PC-3 (cell line): ENCODE measurements at places on chromosomes 13 and 19.

DNA sequence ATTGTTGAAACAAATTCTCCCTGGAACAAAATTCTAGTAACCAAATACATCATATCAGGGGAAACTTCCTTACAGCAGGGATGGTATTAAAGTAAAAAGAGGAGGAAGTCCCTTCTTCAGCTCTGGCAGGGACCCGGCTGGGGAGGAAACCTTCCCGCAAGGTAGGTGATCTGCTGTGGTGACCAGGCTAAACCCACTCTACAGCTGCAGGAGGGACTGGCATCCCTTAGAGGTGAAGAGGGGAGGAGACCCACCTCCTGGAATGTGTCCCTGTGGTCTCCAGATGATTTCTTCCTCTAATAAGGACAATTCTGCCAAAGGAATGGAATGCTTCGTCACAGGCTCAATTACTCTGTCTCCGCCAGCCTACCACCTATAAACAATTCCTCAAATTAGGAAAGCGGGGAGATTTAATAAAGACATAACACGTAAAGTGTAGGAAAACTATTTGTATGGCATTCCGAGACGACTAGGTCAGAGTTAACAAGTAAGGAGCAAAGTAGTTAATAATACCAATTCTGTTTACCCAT, 637 bp upstream of the PDS5B start:
- no peaks in the 10 kb centered on the region for H3K27me3 ChIP-seq
- no peak overlapping the region for H3K27ac ChIP-seq
- peak; percentile 3 for DNase-seq
- H3K36me3 ChIP-seq = no peaks in the 10 kb centered on the region
- peaks cover 23% of the 10 kb centered on the region for H3K4me1 ChIP-seq

DNA sequence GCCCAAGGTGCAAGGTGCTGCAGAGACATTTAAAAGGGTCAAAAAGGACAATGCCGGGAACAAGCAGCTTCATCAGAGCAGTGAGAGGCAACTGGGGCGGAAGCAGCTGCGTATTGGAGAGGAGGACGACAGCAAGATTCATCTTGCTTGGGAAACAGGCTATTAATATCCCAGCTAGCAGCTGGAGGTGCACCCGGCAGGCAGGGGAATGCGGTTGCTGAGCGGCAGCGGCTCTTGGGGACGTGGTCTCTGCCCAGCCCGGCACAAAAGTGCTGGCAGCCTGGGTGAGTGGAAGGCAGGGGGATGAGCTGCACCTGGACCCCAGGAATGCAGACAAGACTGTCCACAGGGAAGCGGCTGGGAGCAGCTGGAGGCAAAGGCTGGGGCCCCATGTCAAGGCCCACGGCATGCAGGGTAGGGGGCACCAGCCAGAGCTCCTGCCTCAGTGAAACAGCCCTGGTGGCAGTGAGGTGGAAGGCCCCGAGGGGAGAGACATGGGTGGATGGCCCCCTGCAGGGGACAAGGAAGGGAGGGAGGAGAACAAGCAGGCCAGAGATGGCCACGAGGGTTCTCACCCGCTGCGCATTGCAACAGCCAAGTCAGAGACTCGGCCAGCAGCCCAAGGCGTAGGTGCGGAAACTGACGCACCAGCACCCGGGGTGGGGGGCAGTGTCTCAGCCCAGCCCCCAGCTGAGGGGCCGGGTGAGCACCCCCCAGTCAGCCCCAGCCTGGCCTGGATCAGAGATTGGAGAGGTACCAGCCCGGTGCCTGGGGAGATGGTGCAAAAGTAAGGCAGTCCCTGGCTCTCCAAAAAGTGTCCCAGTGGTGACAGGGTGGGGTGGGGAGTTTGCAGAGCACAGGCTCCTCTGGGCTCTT, 34.4 kb downstream of the PEPD start:
- no peaks in the 10 kb centered on the region for H3K27me3 ChIP-seq
- H3K36me3 ChIP-seq = no peaks in the 10 kb centered on the region
- no peak overlapping the region for H3K4me3 ChIP-seq
- no peak for DNase-seq
- H3K27ac ChIP-seq = no peak overlapping the region

DNA sequence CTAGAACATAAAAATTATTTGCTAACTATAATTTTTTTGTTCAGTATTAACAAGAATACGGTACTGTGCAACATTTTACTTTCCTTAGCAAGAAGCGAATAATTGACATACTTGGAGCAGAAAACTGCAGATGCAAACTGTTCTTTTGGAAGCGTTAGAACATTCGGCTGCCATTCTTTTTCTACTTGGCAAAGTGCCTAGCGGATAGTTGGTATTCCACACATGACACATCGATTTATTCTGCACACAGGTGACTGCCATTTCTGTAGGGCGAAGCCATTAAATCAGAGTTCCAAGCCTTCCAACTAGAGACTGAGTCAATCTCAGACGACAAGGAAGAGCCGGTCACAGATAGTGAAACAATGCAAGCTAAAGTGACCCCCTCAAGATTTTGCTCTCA, 117.4 kb downstream of the TRPC4 start:
- peaks cover 6% of the 10 kb centered on the region; the same call in 1 of the 2 replicates for H3K4me1 ChIP-seq
- H3K27me3 ChIP-seq = no peaks in the 10 kb centered on the region
- no peaks in the 10 kb centered on the region for H3K36me3 ChIP-seq
- DNase-seq = no peak
- H3K4me3 ChIP-seq = no peak overlapping the region
- H3K27ac ChIP-seq = no peak overlapping the region

GRCh38 chr19:51891193-51891747, 3.5 kb upstream of the ZNF577 start:
- no peak overlapping the region for H3K27ac ChIP-seq
- H3K27me3 ChIP-seq = no peaks in the 10 kb centered on the region
- peak overlapping the region; percentile 14; the same call in 1 of the 2 replicates for H3K4me3 ChIP-seq
- DNase-seq = no peak
- peaks cover 97% of the 10 kb centered on the region for H3K36me3 ChIP-seq

DNA sequence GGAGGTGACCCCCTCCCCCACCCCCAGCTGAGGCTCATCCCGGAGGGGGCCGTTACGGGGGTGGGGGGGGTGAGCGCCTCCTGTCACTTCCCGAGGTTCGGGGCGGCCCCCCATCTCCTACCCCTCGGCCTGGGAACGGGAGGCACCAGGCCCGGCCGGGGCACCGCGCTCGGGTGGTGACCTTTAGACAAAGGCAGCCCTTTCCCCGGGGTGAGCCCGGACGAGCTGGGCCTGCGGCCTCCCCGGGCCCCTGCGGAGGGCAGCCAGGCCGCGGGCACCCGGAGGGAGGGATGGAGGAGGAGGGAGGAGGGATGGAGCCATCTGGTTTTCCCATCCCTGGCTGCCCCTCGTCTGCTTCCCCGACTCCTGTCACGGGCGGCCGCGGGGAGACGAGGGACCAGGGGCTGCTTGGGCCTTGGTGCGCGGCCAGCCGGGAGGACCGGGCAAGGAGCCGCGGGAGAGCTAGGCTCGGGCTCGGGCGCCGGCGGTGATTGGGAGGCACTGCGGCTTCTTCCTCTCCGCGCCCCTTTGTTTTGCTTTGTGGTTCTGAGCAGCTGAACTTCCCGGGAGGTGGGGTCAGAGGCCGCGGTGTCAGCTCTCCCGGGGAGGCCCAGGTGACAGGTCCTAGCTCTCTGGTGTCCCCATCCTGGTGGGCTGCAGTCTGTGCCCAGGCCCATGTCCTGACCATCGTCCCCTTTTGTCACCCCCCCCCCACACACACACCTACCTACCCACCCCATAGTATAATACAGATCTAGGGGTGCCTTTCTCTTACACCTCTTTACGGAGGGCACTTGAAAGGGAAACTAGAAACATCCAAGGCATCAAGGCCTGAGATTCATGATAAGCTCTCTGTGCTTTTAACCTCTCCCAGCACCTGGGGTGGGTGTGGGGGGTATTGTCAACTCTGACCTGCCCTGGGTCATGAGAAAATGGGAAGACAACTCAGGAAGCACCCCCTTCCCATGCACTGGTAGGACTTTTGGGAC, 1.3 kb downstream of the BICRA start:
- H3K4me3 ChIP-seq = peak overlapping the region; percentile 77
- no peak overlapping the region for H3K27ac ChIP-seq
- peaks cover 8% of the 10 kb centered on the region; the same call in 1 of the 2 replicates for H3K4me1 ChIP-seq
- H3K36me3 ChIP-seq = no peaks in the 10 kb centered on the region

DNA sequence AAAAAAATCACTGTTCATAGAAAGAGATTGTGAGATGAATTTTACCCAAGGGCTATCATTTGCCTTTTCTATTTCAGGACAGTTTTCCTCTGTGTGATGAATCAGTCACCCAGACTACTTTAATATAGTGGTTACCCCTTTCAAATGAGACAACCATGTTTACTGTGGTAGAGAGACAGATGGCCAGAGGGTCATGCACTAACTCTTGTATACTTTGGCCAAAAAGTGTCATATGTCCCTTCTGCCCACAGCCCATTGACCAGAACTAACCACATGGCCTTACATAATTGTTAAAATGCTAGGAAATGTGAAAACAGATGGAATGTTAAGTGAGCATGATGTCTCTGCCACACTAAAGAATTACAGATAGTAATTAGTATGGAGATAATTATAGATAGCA, 498.7 kb downstream of the DACH1 start:
- H3K4me1 ChIP-seq = no peaks in the 10 kb centered on the region
- no peak for DNase-seq
- no peak overlapping the region for H3K27ac ChIP-seq
- no peaks in the 10 kb centered on the region for H3K36me3 ChIP-seq
- H3K27me3 ChIP-seq = no peaks in the 10 kb centered on the region

GRCh38 chr13:27607125-27607524, 13.2 kb downstream of the LNX2 start:
- H3K27ac ChIP-seq = peak overlapping the region; percentile 17; the same call in 1 of the 2 replicates
- DNase-seq = peak; percentile 76
- no peaks in the 10 kb centered on the region for H3K36me3 ChIP-seq
- H3K4me1 ChIP-seq = peaks cover 14% of the 10 kb centered on the region
- H3K27me3 ChIP-seq = no peaks in the 10 kb centered on the region
- no peak overlapping the region for H3K4me3 ChIP-seq

DNA sequence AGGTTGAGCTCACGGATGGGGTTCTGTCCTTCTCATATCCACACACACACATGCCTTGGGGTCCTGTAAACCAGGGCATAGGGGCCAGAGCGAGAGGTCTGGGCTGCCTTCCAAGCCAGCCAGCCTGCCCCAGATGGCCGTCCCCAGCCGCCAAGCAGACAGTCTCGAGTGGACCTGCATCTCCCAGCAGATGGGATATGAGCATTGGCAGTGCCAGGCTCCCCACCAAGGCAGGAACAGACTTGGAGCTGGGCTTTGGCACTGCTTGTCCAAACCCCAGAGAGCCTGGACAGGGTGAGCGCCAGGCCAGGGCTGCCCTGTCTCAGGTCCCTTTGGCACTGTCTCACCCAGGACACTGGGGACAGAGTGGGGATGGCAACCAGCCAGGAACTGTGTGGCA, 130.4 kb downstream of the DPF1 start:
- no peak overlapping the region for H3K4me3 ChIP-seq
- H3K27me3 ChIP-seq = no peaks in the 10 kb centered on the region
- no peaks in the 10 kb centered on the region for H3K4me1 ChIP-seq
- H3K36me3 ChIP-seq = peaks cover 4% of the 10 kb centered on the region; the same call in 1 of the 2 replicates
- no peak overlapping the region for H3K27ac ChIP-seq

DNA sequence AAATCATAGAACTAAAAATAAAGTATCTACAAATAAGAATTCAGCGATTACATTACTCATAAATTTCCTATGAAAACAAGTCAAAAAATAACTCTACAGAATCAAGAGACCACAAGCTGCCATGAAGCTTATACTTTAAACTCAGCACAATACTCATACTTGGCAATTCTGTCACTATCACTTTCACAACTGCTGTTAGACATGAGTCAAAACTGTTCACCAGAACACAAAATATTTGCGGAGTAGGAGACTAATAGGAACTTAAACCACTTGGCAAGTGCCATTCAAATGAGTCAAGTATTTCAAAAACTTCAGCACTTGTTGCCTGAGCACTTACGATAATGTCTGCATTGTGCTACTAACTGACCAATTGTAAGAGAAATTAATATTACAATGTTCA, 387.8 kb upstream of the GPC6 start:
- no peaks in the 10 kb centered on the region for H3K36me3 ChIP-seq
- peaks cover 7% of the 10 kb centered on the region; the same call in 1 of the 2 replicates for H3K4me1 ChIP-seq

- H3K36me3 ChIP-seq = peaks cover 28% of the 10 kb centered on the region
- no peaks in the 10 kb centered on the region for H3K27me3 ChIP-seq
- H3K4me3 ChIP-seq = peak overlapping the region; percentile 86
- peak overlapping the region; percentile 80 for H3K27ac ChIP-seq
- peak; percentile 75 for DNase-seq
- peaks cover 20% of the 10 kb centered on the region for H3K4me1 ChIP-seq
These were observed 1.0 kb downstream of the PRMT1 start for GRCh38 chr19:49677901-49678674.

GRCh38 chr19:46984077-46985010, 35.3 kb upstream of the NPAS1 start:
- no peak overlapping the region for H3K4me3 ChIP-seq
- peaks cover 11% of the 10 kb centered on the region for H3K4me1 ChIP-seq
- H3K36me3 ChIP-seq = no peaks in the 10 kb centered on the region; the same call in 1 of the 2 replicates
- no peaks in the 10 kb centered on the region for H3K27me3 ChIP-seq
- no peak overlapping the region for H3K27ac ChIP-seq
- peak; percentile 38 for DNase-seq

GRCh38 chr13:44713788-44714469, 137.8 kb upstream of the TSC22D1 start:
- no peak overlapping the region for H3K4me3 ChIP-seq
- no peaks in the 10 kb centered on the region for H3K27me3 ChIP-seq
- peak; percentile 92 for DNase-seq
- no peaks in the 10 kb centered on the region for H3K36me3 ChIP-seq
- H3K27ac ChIP-seq = peak overlapping the region; percentile 98

DNA sequence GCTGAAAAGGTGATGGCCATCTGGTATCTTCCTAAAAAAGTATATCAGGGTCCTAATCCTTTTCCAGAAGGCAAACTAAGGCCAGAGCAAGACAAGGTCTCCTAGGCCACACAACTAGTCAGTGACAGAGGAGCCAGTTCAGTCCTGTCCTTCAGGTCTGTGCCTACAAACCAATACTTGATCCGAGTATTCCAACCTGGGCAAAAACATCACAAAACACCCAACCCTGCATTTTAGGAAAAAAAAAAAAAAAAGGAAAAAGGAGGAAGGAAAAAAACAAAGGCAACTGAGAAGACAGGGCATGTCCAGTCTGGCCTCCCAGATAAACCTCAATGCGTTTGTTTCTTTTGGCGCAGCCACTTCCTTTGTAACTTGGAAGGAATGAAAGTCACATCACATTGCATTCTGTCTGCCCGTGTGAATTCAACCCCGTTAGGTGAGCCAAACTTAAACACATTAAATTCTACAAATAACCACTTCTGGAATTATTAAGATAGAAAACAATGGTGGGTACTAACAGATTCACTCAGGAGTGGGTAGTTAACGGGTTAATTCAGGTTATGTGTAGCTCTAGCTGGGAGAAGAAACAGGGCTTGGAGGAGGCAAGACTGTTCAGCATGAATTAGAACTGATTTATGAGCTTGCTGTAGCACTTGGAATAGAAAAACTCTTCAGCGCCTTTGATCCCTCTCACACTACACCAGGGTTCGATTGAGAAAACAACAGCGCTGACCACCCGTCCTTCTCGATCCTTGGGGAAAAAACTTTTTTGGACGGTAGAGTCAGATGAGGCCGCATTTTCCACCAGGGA, 43.0 kb upstream of the HNRNPA1L2 start:
- H3K27me3 ChIP-seq = no peaks in the 10 kb centered on the region
- peak overlapping the region; percentile 67 for H3K4me3 ChIP-seq
- no peaks in the 10 kb centered on the region; the same call in 1 of the 2 replicates for H3K4me1 ChIP-seq
- H3K36me3 ChIP-seq = no peaks in the 10 kb centered on the region

GRCh38 chr13:111616203-111616602, 295.8 kb downstream of the TEX29 start:
- no peak overlapping the region for H3K4me3 ChIP-seq
- H3K27me3 ChIP-seq = peaks cover 67% of the 10 kb centered on the region
- DNase-seq = no peak
- H3K36me3 ChIP-seq = no peaks in the 10 kb centered on the region
- no peaks in the 10 kb centered on the region for H3K4me1 ChIP-seq
